HAP-1 (cell line): ENCODE measurements at places on chromosomes 4 and X.

GRCh38 chr4:143782521-143782920 lies 82.0 kb upstream of the FREM3 start:
- DNase-seq = no peak

GRCh38 chrX:101265869-101266428 lies 25.2 kb downstream of the TAF7L start:
- no peak for DNase-seq

- no peak for DNase-seq
Observed at GRCh38 chrX:151177141-151178027, 1.0 kb downstream of the GPR50 start.

GRCh38 chrX:33324099-33324498 lies 112.8 kb upstream of the DMD start:
- DNase-seq = no peak

DNA sequence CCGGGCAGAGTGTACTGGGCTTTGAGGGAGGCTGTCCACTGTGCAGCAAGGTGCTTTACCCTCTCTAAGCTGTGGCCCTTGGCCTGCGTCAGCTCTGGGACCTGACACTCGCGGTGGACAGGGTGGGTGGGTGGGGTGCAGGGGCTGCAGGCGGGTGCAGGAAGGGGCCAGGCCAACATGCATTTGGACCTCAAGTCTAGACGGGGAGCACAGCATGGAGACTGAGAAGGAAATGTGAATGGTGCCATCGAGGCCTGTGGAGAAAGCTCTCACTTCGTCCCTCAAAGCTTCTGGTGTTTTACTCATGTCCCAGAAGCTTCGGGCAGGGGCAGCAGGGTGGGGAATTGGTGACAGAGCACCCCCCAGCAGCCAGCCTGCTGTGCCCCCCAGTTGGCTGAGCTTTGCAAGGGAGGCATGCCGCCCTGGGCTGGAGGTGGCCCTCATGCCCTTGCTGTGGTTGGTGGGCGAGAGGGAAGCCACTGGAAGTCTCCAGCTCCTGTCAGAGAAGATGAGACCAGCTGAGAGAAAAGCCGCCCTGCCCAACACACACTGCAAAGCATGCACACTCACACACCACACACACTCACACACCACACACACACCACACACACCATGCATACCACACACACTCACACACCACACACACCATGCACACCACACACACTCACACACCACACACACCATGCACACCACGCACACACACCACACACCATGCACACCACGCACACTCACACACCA lies 12.3 kb downstream of the PNMA6E start:
- no peak for DNase-seq

DNA sequence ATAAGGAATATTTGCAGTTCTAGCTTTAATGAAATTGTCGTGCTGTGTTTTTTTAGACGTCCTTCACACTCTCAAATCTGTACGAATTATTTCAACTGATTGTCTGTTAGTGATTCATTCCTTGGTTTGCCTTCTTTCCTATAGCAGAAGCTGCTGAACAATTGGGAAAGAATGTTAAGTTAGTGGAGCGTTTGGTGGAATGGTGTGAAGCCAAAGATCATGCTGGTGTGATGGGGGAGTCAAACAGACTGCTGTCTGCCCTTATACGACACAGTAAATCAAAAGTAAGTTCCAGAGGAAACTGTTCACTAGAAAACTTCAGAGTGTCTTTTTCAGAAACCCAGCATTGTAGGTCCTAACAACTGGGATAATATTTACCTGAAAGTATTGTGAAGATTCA lies 159.9 kb downstream of the RAP1GDS1 start:
- DNase-seq = no peak
